ENCODE measurements at places on chromosomes 2 and 18. TPM values are rescaled to one million over a fixed set of nuclear protein-coding genes. Genes with fewer than 3 reads are reported as not detected.

The THOC1 gene
- total RNA-seq: 56.7 TPM

The GAREM2 gene
- 0.31 TPM for total RNA-seq

The LGALSL gene
- 22.6 TPM for total RNA-seq

The HOXD3 gene
- 0.08 TPM for total RNA-seq

The GPR45 gene
- total RNA-seq: not detected

The OXER1 gene
- total RNA-seq: 8.0 TPM

The ABCB11 gene
- not detected for total RNA-seq

The HRH4 gene
- not detected for total RNA-seq

The PDK1 gene
- 12.0 TPM for total RNA-seq

The TUBA3E gene
- total RNA-seq: not detected

The FASTKD2 gene
- 88.0 TPM for total RNA-seq

The MAP2 gene
- not detected for total RNA-seq

The POTEJ gene
- 0.04 TPM for total RNA-seq

The DYNC2LI1 gene
- total RNA-seq: 27.9 TPM

The BOLL gene
- total RNA-seq: not detected

The C2orf15 gene
- total RNA-seq: 12.2 TPM

The LRATD1 gene
- not detected for total RNA-seq

The PECR gene
- total RNA-seq: 181 TPM

The SLC4A1AP gene
- total RNA-seq: 59.0 TPM

The DNAJC5G gene
- total RNA-seq: not detected

The NCKAP5 gene
- not detected for total RNA-seq

The CD8B2 gene
- not detected for total RNA-seq
